Iris pigment epithelial cell (primary cell): ENCODE measurements at places on chromosomes 5 and 9.

DNA sequence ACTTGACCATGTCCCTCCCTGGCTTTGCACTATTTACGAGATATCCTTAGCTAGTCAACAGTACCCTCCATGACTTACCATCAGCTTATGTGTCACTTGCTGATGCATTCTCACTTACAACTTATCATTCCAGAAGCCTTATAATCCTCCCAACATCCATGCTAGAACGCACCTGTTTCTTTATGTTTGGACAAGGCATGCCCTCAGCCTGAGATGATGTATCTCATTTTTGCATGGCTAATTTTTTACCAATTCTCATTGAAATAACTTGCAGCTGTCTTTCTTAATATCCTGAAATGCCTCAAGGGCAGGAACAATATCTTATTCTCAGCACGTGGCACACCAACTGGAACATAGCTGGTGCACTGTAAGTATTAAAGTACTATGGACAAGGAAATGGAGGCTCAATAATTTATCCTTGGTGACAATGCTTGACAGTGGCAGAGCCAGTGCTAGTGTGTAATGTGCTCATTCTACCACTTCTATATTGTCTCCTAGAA, 281.6 kb downstream of the SLF1 start:
- DNase-seq = no peak

DNA sequence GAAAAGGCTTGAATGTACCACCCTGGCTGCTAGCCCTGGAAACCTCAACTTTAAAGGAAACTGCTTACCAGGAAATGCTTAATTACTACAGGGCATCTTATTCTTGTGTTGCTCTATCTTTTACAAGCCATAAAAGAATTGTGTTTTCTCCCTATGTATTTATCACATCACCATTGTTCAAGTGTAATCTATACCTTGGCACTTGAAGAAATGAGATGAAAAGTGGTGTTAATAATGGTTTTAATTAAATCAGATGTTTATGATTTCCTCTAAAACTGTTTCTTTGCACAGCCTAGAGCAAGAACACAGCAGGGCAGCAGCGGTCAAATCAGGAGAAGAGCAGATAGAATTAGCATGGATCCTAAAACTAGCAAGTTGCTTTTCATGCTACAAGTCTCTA, 131.8 kb upstream of the RGMB start:
- DNase-seq = no peak

DNA sequence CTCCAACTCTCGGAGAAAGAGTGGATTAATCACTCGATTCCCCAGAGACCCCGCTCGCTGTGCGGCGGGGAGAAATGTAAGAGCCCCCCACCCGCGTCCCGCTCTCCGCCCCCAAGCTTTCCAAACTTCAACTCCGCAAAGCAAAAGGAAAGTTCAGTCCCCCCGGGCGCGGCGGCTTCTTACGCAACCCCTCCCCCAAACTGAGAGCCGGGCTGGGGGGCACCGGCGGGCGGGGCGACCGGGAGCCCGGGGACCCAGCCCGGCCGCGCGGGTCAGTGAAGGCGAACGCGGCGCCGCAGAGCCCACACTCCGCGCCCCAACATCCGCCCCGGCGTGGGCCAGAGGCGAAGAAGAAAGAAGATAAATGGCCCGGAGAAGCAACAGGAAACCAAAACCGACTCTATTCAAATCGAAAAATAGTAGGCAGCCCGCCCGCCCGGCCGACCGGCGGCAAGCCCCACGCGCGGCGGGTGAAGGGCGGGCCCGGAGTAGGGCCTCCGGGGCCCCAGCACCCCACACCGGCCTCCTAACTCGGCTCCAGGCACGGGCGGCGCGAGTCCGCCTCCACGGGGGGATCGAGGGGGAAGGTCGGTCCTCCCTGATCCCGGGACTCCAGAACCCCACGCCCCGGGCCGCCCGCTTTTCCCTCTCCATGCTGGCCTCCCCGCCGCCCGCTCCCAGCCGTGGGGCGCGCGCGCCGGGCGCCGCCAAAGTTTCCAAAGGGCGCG, 720 bp downstream of the NOTCH1 start:
- peak; percentile 36 for DNase-seq

DNA sequence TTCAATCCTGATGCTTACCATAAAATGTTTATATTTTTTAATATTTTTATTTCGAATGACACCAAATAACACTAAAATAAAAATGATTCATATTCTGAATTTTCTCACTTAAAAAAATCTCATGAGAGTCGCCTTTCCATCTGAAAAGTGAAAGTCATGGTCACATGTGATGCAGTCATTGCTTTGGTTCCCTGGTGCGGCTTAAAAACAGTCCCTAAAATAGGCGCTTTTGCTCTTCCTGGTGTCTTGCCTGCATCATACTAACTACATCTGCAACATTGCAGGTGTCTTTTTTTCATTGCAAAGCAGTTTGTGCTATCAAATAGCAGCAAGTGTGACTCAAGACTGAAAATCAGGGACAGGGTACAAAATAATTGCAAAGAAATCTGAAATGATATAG, 185.2 kb upstream of the NREP start:
- no peak for DNase-seq

GRCh38 chr9:77276799-77277198, 99.5 kb downstream of the VPS13A start:
- DNase-seq = no peak

GRCh38 chr9:137411260-137411644, 11.7 kb downstream of the EXD3 start:
- DNase-seq = peak; percentile 43

DNA sequence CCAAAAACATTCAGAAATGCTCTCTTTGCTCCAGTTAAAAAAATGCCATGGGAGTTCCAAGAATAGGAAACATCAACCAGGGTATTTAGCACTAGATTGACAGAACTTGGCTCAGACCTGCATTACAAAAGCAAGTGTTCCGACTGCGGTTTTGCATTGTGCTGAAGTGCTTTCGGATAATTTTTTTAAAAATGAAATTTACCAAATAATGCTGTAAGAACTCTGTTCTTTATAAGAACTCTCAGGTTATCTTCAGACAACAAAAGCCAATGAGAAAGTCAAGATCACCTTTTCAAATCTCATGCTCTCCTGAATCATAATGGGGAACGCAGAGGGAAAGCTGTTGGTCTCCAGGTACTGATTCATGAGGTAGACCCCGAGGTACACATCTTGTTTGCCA, 483 bp upstream of the PLPP6 start:
- peak; percentile 75 for DNase-seq

GRCh38 chr5:138212828-138213160, 329 bp downstream of the CDC23 start:
- DNase-seq = peak; percentile 27

GRCh38 chr5:100641833-100642232, 106.7 kb downstream of the FAM174A start:
- DNase-seq = no peak

DNA sequence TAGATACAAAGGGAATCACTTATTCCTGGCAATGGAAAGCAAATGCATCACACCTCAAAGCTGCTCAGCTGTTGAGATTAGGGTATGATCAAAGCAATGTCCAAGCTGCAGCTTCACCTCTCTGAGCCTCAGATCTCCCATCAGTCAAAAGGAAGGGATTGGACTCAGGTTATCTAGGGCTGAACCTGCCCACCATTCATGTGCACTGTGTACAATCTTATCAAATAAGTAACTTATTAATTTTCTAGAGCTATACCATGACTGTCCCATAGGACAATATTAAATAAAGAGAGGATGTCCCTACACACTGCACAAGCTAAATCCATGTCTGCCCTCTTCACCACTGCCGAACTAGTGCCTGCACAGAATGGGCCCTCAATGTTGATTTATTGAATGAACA, 127.0 kb downstream of the HSD17B3 start:
- DNase-seq = no peak

DNA sequence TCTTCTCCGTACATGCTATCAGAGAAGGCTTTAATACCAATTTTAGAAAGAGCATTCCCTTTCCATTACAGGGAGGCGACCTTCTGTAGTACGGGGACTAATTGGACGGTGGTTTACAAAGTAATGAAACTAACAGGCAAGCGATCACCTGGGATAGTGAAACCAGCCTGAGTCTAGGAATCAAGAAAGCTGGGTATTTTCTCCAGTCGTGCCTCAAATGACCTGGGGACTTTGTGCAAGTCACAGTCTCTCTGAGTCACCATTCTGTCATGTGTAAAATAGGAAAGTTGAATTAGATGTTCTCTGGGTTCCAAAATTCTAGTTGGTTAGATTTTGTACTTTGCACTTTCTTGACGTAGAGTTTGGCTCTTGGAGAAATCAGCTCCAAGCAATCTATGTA, 22.7 kb upstream of the SSBP2 start:
- no peak for DNase-seq

GRCh38 chr5:9307150-9307549, 238.7 kb downstream of the SEMA5A start:
- no peak for DNase-seq

GRCh38 chr5:105350486-105351140, 1788.0 kb upstream of the NUDT12 start:
- no peak for DNase-seq

DNA sequence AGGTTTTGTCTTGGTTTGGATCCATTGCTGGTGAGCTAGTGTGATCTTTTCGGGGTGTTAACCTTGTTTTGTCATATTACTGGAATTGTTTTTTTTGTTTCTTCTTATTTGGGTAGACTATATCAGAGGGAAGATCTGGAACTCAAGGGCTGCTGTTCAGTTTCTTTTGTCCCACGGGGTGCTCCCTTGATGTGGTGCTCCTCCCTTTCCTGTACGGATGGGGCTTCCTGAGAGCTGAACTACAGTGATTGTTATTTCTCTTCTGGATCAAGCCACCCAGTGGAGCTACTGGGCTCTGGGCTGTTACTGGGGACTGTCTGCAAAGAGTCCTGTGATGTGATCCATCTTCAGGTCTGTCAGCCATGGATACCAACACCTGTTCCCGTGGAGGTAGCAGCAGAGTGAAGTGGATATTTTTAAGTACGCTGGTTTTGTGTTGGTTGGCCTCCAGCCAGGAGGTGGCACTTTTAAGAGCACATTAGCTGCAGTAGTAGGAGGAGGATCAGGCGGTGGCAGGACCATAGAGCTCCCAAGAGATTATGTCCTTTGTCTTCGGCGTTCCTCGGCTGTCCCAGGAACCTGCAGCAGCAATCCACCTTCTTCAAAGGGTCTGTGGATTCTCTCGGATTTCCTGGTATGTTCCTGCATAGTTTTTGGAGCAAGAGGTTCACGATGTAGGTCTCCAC, 27.2 kb downstream of the SCAMP1 start:
- no peak for DNase-seq

- DNase-seq = peak; percentile 75
Measured at GRCh38 chr5:55276771-55277170, 30.7 kb downstream of the DHX29 start.

DNA sequence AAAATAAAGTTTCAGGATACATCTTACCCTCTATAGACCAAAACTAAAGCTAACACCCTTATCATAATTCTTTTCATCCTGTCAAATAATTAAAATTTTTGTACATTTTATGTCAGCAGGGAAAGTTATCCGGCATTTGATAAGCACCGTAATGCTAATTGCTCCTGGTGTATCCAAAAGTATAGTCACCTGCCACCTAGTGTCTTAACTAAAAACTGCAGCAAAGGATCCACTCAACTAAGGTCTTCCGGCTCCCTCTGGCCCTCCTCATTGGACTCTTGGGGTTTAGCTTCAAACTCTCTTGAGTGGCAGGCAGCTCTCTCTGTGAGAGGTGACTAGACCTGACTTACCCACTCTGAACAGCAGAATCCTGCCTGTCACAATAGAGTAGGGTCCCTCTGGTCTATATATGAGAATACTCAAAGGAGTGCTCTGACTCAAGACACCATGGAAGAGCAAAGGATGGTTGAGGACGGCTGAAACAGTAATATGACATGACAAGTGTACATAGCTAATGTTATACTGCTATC, 60.4 kb upstream of the CAST start:
- DNase-seq = peak; percentile 70

DNA sequence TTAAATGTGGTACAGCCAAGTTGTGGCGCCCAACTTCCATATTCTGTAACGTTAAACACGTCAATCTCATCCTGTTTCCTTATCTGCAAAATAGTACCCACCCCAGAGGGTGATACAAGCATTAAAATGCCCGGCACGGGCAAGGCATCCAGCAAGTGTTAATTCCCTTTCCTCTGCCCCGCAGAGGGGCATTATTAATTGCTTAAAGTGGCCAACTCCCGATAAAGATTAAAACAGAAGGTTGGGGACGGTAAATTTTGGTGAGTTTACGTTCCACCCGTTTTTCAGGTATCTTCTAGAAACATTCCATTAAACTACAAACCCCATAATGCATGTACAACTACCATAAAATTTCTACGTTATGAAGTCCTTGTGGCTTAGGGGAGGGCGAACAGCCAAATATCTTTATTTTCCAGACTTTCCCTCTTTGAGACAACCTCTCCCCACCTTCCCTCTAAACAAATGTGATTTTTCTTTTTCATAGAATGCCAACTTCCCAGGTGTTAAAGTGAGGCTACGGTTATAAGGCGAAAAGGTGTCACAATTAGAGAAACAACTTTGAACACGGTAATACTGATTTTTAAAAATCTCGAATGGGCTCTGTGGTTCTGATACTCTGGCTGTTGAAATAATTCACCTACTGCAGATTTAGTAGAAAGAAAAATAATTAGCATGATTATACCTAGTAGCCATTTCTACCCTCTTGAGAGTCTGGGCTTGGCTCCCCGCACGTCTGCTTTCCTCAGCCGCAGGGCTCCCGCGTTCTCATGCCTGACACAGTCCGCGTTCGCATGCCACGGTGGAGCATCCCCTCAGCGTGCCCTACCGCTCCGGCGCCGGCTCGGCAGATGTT, 1.2 kb upstream of the GPBP1 start:
- DNase-seq = peak; percentile 39

DNA sequence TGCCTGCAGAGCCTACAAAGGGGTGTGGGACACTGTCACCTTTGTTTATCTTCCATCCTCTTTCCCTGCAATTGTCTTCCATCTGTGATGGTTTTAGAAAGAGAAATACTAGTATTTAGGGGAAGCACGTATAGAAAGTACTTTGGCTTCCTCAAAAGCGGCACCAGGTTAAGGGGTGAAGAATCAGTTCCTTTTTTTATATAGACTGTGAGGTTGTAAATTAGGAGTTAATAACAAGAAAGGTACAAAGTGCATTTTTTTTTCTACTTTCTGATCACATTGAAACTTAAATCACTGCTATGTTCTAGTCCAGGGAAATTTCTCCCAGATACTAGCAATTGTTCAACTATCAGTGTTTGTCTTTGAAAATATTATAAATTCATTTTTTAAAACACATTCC, 219.3 kb downstream of the CEMIP2 start:
- DNase-seq = no peak

DNA sequence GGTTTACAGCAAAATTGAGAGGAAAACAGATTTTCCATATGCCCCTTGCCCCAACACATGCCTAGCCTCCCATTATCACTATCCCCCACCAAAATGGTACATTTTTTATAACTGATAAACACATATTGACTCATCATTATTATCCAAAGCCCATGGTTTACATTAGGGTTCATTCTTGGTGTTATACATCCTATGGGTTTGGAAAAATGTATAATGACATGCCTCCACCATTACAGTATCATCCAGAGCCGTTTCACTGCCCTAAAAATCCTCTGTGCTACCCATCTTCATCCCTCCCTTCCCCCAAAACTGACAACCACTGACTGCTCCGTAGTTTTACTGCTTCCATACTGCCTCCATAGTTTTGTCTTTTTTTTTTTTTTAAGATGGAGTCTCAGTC, 111.1 kb downstream of the ACTL7B start:
- no peak for DNase-seq
